ENCODE measurements at places on chromosomes 4 and X.

GRCh38 chrX:38879631-38880220 lies 78.5 kb downstream of the MID1IP1 start:
- no peak for DNase-seq

GRCh38 chr4:25725870-25726269 lies 70.2 kb downstream of the SLC34A2 start:
- no peak for DNase-seq

GRCh38 chrX:66676990-66677389 lies 38.1 kb upstream of the EDA2R start:
- no peak for DNase-seq

GRCh38 chr4:158170691-158171561 lies 1.9 kb downstream of the GASK1B start:
- DNase-seq = no peak

DNA sequence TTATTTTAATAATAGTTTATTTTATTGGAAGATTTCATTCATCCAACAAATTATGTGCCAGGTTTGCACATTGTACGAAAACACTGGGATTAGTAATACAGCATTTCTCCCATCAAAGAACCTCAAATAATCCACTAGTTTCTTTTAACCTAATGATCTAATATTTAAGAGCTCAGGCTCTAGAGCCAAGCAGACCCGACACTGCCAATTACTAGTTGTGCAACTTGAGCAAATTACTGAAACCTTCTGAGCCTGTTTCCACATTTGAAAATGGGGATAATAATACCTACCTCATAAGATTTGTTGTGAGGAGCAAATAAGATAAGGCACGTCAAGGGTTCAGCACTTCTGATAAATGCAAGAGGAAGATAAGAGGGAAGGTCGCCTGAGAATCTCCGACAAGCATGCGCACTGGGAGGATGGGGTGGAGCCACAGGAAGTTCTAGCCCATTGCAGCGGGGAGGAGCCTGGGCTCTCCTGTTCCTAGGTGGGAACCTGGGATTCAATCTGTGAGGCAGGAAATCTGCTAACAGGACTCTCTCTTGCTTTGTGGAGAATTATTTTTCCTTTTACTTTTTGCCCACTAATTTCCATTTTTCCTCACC lies 141.5 kb upstream of the SMAD1 start:
- no peak for DNase-seq

DNA sequence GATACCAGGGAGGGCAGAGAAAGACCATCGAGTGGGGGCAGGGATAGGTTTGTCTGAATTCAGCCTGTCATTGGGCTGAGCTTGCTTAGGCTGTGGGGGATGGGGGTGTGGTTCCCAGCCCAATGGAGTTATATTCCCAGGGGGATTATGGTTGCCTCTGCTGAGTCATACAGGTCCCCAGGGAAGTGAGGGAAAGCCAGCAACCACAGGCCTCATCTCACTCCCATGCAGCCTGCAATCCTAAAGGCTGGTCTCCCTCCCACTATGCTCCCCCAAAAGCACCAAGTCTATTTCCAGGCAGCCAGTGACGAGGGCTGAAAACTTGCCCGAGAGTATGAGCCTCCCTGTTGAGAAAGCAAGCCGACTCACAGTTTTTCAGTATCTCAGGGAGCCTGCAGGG lies 39.3 kb downstream of the AFM start:
- DNase-seq = peak; percentile 87

DNA sequence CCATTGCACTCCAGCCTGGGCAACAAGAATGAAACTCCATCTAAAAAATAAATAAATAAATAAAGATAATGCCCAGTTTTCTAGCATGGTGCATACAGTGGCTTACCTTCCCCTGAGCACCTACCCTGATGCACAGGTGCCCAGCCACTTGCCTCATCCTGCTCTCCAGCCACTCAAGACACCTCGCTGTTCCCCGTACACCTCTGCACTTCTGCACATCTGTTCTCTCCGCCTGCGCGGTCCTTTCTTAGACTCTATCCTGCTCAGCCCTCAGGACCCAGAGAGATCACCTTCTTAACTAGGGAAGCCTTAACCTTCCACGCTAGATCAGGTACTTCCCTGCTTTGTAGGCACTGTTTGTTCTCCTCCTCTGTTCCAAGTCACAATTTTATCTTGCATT lies 2.9 kb downstream of the EVC start:
- DNase-seq = no peak

GRCh38 chr4:80713409-80713808 lies 317.1 kb upstream of the BMP3 start:
- DNase-seq = no peak

GRCh38 chr4:56976283-56976836 lies 1.0 kb downstream of the NOA1 start:
- DNase-seq = peak; percentile 26

- DNase-seq = no peak
Measured at GRCh38 chr4:166277401-166277800, 404.4 kb downstream of the TLL1 start.

DNA sequence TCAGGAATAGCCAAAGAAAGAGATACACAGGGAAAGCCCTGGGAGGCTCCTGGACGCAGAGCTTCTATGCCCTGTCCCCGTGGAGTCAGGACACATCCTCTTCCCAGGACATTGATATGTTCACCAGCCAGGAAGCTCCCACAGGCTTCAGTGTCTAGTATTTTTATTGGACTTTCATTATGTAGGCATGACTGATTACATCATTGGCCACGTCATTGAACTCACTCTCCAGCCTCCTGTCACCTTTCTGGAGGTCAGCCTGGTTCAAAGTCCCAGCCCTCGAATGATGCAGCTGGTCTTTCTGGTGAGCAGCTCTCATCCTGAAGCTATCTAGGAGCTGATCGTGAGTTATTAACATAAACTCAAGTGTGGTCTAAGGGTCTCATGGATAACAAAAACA lies 104.1 kb downstream of the CPEB2 start:
- DNase-seq = no peak

DNA sequence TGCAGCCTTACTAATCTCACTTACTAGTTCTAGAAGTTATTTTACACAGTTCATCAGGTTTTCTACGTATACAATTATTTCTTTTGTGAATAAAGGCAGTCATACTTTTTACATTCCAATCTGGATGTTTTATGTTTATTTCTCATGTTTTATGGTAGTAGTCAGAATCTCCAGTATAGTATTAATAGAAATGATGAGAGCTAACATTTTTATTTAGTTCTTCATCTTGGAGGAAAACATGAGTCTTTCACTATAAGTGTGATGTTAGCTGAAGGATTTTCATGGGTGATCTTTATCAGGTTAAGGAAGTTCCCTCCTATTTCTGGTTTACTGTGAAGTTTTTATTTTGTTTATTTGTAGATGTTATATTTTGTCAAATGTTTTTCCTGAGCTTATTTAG lies 256.1 kb upstream of the GIMD1 start:
- DNase-seq = no peak

DNA sequence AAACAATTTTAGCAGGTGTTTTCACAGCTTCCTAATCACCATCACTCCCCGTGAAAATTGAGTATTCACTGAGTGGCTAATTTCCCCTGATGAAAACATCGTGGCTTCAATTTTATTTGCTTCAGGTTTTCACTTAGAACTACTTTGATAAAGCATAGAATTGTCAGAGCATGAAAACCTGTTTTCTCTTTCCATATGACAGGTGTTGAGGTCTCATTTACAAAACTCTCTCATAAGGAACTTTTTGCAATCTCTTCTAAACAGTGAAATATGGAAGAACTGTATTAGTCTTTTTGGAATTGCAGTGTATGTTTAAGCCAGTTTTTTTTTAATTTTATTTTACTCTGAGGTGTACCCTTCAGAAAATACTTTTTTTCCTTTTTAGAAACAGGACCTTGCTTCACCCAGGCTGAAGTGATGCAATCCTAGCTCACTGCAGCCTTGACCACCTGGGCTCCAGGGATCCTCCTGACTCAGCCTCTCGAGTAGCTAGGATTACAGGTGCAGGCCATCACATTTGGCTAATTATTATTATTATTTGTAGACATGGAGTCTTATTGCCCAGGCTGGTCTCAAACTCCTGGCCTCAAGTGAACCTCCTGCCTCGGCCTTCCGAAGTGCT lies 111.2 kb upstream of the RAPGEF2 start:
- DNase-seq = no peak

Measured in NCI-H82 (cell line).